Activated CD4-positive, alpha-beta memory T cell treated with anti-CD3 and anti-CD28 coated beads for 36 hours (primary cell): ENCODE measurements at places on chromosomes 12 and 14. TPM values are rescaled to one million over a fixed set of nuclear protein-coding genes. Genes with fewer than 3 reads are reported as not detected.
A peak's percentile ranks its signal among the peaks of the same experiment; 100 is the strongest.

DNA sequence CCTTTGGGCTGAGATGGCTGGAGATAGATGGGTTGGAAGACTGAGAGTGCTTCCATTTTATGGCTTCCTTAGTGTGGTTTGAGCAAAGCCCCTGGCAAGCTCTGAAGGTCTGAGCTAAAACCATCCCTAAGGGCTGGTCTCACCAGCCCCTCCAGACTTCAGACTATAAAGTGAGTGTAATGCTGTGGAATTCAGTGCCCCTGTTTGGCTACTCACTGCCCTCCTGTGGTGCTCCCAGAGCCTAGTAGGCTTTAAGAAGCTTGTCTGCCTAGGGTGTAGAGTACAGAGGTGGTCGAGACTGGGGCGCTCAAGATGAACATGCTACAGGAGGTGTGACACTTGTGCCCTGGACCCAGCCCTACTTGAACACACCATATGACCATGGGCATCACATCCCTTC, 246.7 kb upstream of the FKBP4 start:
- H3K4me3 ChIP-seq = no peak overlapping the region
- H3K4me1 ChIP-seq = peaks cover 11% of the 10 kb centered on the region
- H3K36me3 ChIP-seq = no peaks in the 10 kb centered on the region
- H3K27me3 ChIP-seq = peaks cover 3% of the 10 kb centered on the region

DNA sequence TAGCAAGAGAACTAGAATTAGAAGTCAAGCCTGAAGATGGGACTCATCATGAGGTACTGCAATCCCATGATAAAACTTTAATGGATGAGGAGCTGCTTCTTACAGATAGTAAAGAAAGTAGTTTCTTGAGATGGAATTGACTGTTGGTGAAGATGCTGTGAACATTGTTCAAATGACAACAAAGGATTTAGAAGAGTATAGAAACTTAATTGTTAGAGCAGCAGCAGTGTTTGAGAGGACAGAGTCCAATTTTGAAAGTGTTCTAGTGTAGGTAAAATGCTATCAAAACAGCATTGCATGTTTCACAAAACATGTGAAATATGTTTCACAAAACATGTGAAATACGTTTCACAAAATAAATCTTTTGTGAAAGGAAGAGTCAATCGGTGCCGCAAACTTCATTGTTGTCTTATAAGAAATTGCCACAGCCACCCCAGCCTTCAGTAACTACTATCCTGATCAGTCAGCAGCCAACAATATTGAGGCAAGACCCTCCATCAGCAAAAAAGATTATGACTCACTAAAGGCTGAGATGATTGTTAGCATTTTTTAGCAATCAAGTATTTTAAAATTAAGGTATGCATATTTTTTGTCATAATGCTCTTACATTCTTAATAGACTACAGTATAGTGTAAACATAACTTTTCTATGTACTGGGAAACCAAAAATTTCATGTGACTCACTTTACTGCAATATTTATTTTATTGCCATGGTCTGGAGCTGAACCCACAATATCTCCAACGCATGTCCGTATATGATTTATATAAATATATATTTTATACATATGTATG, 173.4 kb upstream of the BMP4 start:
- H3K4me1 ChIP-seq = no peaks in the 10 kb centered on the region
- no peak for DNase-seq
- H3K27me3 ChIP-seq = no peaks in the 10 kb centered on the region
- H3K27ac ChIP-seq = no peak overlapping the region
- no peaks in the 10 kb centered on the region for H3K36me3 ChIP-seq
- H3K4me3 ChIP-seq = no peak overlapping the region

- DNase-seq = no peak
- H3K4me3 ChIP-seq = no peak overlapping the region
- H3K27me3 ChIP-seq = peaks cover 2% of the 10 kb centered on the region
- no peak overlapping the region for H3K27ac ChIP-seq
- no peaks in the 10 kb centered on the region for H3K4me1 ChIP-seq
- H3K36me3 ChIP-seq = no peaks in the 10 kb centered on the region
These were observed 47.7 kb upstream of the GRIP1 start for GRCh38 chr12:66726556-66726955.

DNA sequence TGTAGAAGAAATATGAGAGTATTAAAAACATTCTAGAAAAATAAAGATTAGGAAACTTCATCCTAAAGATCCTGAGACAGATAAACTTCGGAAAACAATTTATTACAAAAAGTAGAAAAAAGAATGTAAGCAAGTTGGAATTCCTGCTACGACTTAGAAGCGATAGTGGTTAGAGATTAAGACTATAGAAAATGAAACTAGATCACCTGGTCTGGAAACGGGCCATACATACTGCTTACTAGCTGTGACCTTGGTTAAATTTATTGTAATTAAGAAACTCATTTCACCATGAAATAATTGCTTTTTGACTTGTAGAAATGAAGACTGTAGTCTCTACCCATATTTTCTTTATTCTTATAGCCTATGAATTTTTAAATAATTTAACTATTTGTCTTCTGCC, 614.1 kb downstream of the SLC16A7 start:
- no peak for DNase-seq
- no peaks in the 10 kb centered on the region for H3K4me1 ChIP-seq
- no peaks in the 10 kb centered on the region for H3K36me3 ChIP-seq

DNA sequence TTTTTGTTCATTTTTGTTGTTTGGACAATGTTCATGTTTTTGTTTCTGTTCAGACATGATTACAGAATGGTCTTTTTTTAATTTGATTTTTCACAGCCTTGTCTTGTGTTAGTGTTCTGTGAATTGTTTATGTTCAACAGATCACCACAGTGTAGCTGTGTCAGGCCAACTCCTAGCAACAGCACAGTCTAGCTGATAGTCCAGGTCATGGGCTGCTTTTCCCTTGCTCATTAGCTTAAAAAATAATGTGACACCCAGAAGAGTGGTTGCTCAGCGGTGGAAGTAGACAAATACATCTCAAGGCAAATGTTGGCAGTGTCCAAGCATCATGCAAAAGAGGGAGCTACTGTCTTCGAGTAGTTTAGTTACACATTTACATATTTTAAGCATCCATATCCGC, 22.4 kb downstream of the WBP11 start:
- H3K4me1 ChIP-seq = peaks cover 6% of the 10 kb centered on the region
- no peak overlapping the region for H3K4me3 ChIP-seq
- no peak overlapping the region for H3K27ac ChIP-seq
- no peak for DNase-seq
- H3K36me3 ChIP-seq = peaks cover 1% of the 10 kb centered on the region

- no peak overlapping the region for H3K27ac ChIP-seq
- H3K4me3 ChIP-seq = no peak overlapping the region
- H3K36me3 ChIP-seq = no peaks in the 10 kb centered on the region
These were observed 55.9 kb upstream of the RERGL start for GRCh38 chr12:18145924-18146323.

DNA sequence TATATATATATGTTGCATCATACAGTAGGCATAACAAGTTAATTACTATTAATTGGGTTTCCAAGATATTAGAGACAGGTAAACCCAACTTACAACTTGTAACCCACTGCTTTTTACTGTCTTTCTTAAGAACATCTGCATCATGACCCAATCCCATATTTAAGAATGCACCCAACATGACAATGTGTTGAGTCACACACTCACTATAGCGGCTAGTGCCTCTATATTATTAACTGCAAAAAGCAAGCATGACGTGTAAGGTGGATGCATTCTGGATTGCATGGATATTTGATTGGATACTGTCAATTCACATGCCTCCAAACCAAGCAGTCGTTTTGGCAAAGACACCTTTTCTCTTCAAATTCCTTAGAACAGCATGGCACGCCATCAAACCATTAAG, 68.2 kb downstream of the KSR2 start:
- H3K27me3 ChIP-seq = peaks cover 2% of the 10 kb centered on the region
- H3K27ac ChIP-seq = no peak overlapping the region
- no peak for DNase-seq
- H3K4me1 ChIP-seq = peaks cover 12% of the 10 kb centered on the region
- no peak overlapping the region for H3K4me3 ChIP-seq

DNA sequence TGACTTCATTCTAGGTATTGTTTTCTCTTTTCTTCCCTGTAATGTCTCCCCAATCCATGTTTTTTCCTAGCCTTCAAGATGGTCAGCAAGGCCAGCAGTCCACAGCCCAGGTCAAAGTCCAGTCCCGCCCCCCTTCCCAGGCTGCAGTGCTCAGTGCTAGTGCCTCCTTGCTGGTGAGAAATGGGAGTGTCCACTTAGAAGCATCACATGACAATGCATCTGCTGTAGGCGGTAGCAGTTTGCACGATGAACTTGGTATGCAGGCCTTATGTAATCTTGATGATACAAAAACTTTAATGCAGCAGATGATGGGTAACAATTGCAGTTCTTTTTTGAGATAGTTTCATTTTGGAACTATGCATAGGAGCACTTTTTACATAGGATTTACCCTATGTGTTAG, 88.4 kb downstream of the PCNX1 start:
- H3K27ac ChIP-seq = peak overlapping the region; percentile 61
- peaks cover 16% of the 10 kb centered on the region for H3K36me3 ChIP-seq
- no peaks in the 10 kb centered on the region for H3K27me3 ChIP-seq
- peaks cover 55% of the 10 kb centered on the region for H3K4me1 ChIP-seq
- no peak overlapping the region for H3K4me3 ChIP-seq

DNA sequence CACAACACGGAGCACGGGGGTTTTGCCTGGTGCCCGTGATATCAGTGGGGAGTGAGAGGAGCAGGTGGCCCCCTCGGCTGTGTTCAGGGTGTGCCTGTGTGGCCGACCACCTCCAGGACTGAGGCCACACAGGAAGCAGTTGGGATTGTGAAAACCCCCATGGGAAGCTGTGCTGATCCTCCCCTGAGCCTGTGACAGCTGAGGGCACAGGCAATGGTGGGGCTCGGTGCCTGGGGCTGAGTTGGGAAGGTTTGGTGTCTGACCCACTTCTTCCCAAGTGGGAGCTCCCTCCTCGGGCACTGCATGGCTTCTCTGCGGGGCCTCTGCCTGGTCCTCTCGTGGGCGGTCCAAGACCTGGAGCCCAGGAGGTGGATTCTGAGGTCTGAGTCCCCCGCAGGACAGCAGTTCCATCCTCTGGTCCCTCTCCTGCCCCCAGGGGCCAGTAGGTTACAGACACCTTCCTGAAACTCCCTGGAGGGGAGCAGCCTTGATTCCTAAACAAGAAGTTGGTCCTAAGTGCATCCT, 17.9 kb downstream of the PACS2 start:
- DNase-seq = no peak
- H3K27me3 ChIP-seq = no peaks in the 10 kb centered on the region
- no peak overlapping the region for H3K27ac ChIP-seq
- H3K4me1 ChIP-seq = peaks cover 26% of the 10 kb centered on the region

DNA sequence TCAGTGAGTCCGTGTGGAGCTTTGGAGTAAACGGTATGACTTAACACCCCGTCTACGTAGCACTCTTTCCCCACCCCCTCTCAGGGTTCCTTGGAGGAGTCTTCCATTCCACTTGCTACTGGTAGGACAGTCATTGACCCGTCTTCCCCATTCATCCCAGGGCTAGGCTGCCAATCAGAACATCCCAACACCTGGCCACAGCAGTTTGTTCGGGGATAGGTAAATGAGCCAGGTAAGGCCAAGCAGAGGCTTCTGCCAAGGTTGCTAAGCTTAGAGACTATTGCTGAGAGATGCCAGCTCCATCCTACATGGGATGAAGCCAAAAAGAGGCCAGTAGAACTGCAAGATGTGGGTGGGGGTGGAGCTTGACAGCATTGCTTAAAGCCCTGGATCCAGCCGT, 130.8 kb downstream of the BCL11B start:
- H3K4me3 ChIP-seq = no peak overlapping the region
- H3K27me3 ChIP-seq = no peaks in the 10 kb centered on the region
- no peak for DNase-seq
- no peak overlapping the region for H3K27ac ChIP-seq

- H3K4me1 ChIP-seq = peaks cover 43% of the 10 kb centered on the region
- peak overlapping the region; percentile 20 for H3K4me3 ChIP-seq
- peak; percentile 84 for DNase-seq
- no peaks in the 10 kb centered on the region for H3K27me3 ChIP-seq
- peak overlapping the region; percentile 65 for H3K27ac ChIP-seq
These were observed 16.6 kb downstream of the FBRSL1 start for GRCh38 chr12:132506328-132507160.

GRCh38 chr12:34625116-34625515, 602.8 kb downstream of the ALG10 start:
- H3K36me3 ChIP-seq = no peaks in the 10 kb centered on the region
- no peaks in the 10 kb centered on the region for H3K27me3 ChIP-seq
- H3K27ac ChIP-seq = no peak overlapping the region
- no peak for DNase-seq

- no peaks in the 10 kb centered on the region for H3K4me1 ChIP-seq
- no peaks in the 10 kb centered on the region for H3K36me3 ChIP-seq
- peaks cover 1% of the 10 kb centered on the region for H3K27me3 ChIP-seq
- no peak overlapping the region for H3K4me3 ChIP-seq
- no peak for DNase-seq
- H3K27ac ChIP-seq = no peak overlapping the region
These were observed 115.5 kb upstream of the G2E3 start for GRCh38 chr14:30443368-30444007.

GRCh38 chr12:59181196-59181777, 261.0 kb upstream of the LRIG3 start:
- no peaks in the 10 kb centered on the region for H3K36me3 ChIP-seq
- peaks cover 4% of the 10 kb centered on the region for H3K27me3 ChIP-seq
- no peak for DNase-seq
- H3K4me3 ChIP-seq = no peak overlapping the region
- H3K4me1 ChIP-seq = no peaks in the 10 kb centered on the region
- H3K27ac ChIP-seq = no peak overlapping the region

DNA sequence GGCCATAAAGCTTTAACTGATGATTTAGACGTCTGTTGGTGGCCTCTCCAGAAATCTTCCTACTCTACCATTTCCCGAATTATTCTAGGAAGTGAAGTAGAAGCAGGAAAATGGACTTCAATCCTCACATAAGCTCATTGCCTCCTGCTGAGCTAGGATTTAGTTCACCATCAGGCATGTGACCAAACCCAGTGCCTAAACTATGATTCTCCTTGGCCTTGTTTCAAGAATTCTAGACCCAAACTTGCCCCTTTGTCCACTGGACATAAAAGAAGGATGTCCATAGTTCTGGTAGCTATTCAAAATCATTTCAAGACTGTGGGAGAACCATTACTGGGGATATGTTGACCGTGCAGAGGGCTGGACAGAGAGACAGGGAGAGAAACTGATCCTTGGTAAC, 105.8 kb downstream of the C12orf50 start:
- H3K4me1 ChIP-seq = no peaks in the 10 kb centered on the region
- H3K36me3 ChIP-seq = no peaks in the 10 kb centered on the region
- no peak overlapping the region for H3K27ac ChIP-seq
- no peaks in the 10 kb centered on the region for H3K27me3 ChIP-seq

The EMP1 gene
- total RNA-seq = 54.4 TPM

The EPYC gene
- not detected for total RNA-seq

The ANO2 gene
- total RNA-seq = not detected

The LRRC9 gene
- total RNA-seq = not detected

The GNB3 gene
- 0.78 TPM for total RNA-seq

The TMEM229B gene
- total RNA-seq = 0.93 TPM
